ENCODE measurements at places on chromosomes 11 and 22.

GRCh38 chr11:12455938-12456337 lies 78.6 kb downstream of the PARVA start:
- DNase-seq: no peak

GRCh38 chr22:36658900-36659299 lies 44.7 kb downstream of the CACNG2 start:
- no peak for DNase-seq

DNA sequence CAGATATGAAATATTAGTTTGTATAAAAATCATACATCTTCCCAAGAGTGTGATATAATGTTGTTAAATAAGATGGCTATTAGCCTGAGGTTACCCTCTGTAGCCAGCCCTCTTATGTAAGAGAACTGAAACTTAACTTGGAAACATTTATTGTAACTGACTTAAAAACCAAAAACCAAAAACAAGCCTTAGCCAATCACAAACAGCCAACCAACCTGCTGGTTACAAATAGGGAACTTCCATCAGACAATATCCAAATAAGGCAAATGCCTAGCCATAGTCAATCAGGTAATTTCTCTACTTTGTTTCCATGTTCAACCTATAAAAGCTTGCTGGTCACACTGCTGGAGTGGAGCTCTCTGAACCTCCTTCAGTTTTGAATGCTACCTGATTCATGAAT lies 14.1 kb downstream of the KBTBD3 start:
- no peak for DNase-seq

DNA sequence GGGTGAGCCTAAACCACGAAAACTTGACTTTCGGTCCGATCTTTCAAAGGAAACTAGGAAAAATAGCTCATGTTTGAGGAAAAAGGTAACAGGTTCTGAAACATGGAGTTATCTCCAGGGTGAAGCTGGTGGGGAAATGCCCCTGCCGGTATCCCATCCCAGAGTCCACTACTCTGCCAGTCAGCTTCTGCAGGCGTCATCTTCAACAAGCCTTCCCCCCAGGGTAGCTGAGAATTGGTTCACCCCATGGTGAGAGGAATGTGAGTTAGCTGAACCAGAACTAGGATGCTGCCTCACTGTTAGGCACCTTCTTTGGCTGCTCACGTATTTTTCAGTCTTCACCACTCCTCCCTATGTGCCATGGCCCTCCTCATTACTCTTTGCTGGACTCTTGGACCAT lies 1.1 kb downstream of the GVQW3 start:
- DNase-seq: no peak

GRCh38 chr11:75239531-75240290 lies 863 bp upstream of the TPBGL start:
- DNase-seq: no peak

Data from right lobe of liver (tissue), 6 donors.